ENCODE measurements at places on chromosomes 7 and 10.

- no peak for DNase-seq
These were observed 145.6 kb downstream of the EXOC4 start for GRCh38 chr7:133398506-133398905.

GRCh38 chr7:152663148-152663740 is 12.7 kb downstream of the XRCC2 start:
- no peak for DNase-seq

- DNase-seq = no peak
These were observed 37.1 kb downstream of the ELMO1 start for GRCh38 chr7:37411444-37412034.

DNA sequence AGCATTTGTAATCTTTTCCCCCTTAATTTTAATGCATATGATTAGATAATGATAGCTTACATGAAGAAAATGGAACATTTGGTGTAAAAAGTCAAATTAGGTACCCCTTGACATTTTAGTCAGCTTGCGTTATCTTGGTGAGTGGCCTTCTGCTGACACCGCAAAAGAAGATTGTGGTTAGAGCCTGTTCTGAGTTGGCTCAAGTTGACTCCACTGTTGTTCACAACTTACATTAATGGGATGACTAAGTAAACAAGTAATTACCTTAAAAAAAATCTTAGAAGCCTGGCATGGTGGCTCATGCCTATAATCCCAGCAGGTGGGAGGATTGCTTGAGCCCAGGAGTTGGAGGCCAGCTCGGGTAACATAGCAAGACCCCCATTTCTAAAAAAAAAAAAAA is 24.2 kb downstream of the TRRAP start:
- DNase-seq = no peak

GRCh38 chr7:134954197-134955082 is 31.9 kb upstream of the AGBL3 start:
- peak; percentile 62 for DNase-seq

DNA sequence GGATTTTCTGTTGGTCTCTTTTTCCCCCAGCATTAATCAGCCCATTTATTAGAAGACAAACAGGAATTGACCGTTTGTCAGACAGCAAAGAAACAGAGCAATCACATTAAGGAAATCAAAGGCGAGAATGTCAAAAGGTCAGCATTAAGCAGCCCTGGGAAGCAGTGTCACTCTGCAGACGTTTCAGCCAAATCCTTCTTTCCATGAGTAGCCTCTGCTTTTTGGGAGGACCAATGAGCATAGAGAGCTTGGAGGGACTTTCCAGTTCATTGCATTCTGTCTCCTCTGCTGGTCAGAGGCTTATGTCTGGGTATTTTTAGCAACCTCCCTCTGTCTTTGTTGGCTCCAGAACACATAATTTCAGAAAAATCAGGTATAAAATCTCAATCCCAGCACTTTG is 481.4 kb downstream of the GALNT17 start:
- no peak for DNase-seq

DNA sequence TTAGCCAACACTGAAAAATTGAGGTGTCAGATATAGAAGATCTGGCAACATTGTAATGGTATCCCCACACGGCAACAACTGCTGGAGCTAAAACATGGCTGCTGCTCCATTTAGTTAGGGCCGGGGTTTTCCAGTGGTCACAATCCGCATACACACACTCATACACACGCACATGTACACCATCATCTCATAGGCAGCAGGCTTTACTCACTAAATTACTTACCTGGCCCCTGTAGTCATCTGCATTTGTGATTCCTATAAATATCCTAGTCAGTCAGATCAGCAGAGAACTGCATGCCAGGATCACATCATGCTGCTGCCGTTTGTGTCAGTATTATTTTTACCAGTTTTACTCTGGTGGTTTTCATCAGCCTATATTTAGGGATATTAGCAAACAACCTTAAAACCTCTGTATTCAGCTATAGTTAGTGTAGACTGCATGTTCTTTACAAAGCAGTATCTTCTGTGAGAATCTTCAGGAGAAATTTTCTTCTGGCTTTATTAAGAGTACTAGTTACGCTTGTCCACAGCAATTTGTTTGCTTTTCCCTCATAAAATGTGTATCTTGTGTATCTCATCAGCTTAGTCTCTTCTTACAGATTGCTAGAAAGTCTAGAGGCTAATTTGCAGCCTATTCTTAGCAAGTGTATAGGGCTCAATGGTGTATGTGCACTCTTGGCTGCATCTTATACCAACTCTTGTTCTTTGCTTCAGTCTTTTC is 38.3 kb upstream of the PTPN12 start:
- DNase-seq = no peak

- no peak for DNase-seq
These were observed 167.3 kb upstream of the MYO3A start for GRCh38 chr10:25766687-25767221.

- no peak for DNase-seq
These were observed 4.5 kb upstream of the MGAM start for GRCh38 chr7:141991140-141991539.

DNA sequence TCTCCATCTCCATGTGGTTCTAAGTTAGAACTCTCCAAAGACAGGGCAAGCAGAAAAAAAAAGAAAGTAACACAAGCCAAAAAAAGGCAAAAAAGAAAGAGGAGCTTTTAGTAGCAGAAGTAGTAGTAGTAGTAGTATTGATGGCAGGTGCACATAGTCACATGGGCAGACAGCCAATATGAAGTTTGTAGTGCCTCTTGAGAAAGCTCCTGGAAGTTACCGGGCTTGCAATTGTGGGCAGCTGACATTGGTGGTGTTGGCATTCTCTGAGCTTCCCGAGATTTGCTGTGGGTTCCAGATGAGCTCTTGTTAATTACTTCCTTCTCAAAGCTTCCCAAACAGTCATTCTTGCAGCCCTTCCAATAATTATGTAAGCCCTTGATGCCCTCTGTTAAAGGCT is 1128.5 kb downstream of the TYW1 start:
- no peak for DNase-seq

- no peak for DNase-seq
These were observed 139.5 kb upstream of the FZD8 start for GRCh38 chr10:35781643-35782035.

GRCh38 chr7:2100278-2101208 is 132.2 kb downstream of the MAD1L1 start:
- no peak for DNase-seq

DNA sequence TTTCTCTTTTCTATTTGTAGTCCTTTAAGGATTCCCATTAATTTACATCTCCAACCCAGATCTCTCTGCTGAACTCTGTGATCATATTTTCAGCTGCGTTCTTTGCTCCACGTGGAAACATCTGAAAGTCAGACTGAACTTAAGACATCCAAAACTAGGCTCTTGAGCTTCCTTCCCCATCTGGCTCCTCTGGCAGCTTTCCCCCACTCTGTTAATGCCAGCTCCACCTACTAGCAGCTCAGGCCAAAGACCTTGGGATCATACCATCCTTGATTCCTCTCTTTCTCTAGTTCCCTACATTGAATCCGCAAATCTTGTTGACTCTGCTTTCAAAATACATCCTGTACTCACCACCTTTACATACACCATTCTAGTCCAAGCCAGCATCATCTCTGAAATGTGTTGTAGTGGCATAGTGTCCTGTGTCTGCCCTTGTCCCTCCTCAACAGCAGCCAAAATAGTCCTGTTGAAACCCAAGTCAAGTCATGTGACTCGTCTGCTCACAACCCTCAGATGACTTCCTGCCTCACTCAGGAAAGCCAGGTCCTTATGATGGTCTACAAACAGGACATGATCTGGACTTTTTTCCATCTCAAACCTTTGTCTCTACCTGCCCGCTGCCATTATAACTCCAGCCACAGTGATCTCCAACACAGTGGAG is 7.0 kb downstream of the REEP3 start:
- no peak for DNase-seq

GRCh38 chr10:15439341-15439842 is 68.3 kb upstream of the FAM171A1 start:
- DNase-seq = no peak

GRCh38 chr10:72353965-72354355 is 759 bp downstream of the DNAJB12 start:
- DNase-seq = no peak

GRCh38 chr10:43091846-43092245 is 15.0 kb downstream of the RET start:
- no peak for DNase-seq

GRCh38 chr10:49488056-49488717 is 50.7 kb downstream of the ERCC6 start:
- no peak for DNase-seq

DNA sequence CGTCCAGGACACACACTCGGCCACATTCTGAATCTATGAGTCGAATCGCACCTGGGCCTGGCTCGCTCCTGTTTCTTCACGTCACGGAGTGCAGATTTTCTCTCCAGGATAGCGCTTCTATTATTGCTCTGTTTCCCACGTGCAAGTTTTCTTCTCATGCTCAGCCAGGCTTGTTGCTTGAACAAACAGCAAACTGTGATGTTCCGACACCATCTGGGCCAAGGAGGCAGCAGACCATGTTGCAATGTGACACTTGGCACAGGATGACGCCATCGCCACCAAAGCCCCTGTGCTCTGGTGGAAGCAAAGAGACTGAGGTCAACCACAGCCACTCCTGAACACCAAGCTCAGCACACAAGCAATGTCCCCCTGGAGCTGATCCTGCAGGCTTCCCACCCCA is 507.1 kb upstream of the ADARB2 start:
- no peak for DNase-seq

DNA sequence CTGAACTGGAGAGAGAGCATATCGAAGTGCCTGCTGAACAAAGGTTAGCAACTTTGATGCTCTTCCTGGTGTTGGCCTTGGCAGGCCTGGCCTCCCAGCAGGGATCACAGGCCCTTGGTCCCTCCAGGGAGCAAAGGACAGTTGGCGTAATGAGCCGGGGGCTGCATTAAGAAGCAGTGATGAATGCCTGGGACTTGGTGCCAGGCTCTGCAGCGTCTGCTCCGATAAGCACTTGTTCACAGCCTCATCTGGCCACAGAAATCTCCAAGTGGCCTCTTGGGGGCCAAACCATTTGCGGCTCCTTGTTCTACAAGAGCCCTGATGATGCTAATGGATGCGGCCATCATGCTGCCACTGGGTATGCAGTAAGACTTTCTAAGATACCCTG is 31.8 kb downstream of the CRHR2 start:
- DNase-seq = no peak

GRCh38 chr7:139959285-139959628 is 103.5 kb downstream of the PARP12 start:
- no peak for DNase-seq

DNA sequence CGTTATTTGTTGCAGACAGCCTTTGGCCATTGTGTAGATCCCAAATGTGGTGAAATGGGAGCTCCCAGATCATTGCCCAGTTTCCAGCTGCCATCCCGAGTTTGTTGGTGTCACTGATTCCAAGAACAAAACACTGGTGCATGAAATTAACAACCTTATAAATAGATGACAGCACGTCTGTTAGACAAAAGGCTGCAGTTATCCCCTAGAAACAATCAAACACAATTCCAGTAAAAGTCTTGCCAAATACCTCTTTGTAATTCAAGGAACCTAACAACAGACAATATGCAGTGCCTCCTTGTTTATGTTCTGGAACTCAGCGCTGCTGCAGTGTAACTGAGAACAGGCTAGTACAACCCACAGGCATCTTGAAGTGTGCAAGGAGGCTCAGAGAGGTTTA is 404.5 kb downstream of the PAXIP1 start:
- DNase-seq = no peak

DNA sequence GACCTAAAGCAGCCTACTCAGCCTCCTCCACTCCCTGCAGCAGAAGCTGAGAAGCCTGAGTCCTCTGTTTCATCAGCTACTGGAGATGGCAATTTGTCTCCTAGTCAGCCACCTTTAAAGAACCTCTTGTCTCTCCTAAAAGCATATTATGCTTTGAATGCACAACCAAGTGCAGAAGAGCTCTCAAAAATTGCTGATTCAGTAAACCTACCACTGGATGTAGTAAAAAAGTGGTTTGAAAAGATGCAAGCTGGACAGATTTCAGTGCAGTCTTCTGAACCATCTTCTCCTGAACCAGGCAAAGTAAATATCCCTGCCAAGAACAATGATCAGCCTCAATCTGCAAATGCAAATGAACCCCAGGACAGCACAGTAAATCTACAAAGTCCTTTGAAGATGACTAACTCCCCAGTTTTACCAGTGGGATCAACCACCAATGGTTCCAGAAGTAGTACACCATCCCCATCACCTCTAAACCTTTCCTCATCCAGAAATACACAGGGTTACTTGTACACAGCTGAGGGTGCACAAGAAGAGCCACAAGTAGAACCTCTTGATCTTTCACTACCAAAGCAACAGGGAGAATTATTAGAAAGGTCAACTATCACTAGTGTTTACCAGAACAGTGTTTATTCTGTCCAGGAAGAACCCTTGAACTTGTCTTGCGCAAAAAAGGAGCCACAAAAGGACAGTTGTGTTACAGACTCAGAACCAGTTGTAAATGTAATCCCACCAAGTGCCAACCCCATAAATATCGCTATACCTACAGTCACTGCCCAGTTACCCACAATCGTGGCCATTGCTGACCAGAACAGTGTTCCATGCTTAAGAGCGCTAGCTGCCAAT is 202.2 kb downstream of the ZEB1 start:
- no peak for DNase-seq

DNA sequence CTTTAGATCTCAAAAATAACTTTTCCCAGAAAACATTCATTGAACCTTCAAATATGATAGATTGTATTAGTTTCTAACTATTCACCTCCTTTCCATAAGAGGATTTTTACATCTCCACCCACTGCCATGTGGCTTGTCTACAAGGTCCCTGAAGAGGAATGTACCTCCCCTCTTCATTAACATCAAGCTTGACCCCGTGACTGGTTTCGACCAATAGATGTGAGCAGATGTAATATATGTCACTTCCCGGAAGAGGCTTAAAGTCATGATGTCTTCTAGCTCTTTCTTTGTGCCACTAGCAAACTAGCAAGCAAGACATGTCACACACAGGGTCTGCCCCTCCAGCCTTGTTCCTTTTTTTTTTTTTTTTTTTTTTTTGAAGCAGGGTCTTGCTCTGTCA is 6.9 kb downstream of the BAZ1B start:
- no peak for DNase-seq

GRCh38 chr7:80078159-80078731 is 56.4 kb upstream of the GNAI1 start:
- no peak for DNase-seq

- DNase-seq = no peak
These were observed 331.4 kb upstream of the TMEM229A start for GRCh38 chr7:124364283-124364682.

DNA sequence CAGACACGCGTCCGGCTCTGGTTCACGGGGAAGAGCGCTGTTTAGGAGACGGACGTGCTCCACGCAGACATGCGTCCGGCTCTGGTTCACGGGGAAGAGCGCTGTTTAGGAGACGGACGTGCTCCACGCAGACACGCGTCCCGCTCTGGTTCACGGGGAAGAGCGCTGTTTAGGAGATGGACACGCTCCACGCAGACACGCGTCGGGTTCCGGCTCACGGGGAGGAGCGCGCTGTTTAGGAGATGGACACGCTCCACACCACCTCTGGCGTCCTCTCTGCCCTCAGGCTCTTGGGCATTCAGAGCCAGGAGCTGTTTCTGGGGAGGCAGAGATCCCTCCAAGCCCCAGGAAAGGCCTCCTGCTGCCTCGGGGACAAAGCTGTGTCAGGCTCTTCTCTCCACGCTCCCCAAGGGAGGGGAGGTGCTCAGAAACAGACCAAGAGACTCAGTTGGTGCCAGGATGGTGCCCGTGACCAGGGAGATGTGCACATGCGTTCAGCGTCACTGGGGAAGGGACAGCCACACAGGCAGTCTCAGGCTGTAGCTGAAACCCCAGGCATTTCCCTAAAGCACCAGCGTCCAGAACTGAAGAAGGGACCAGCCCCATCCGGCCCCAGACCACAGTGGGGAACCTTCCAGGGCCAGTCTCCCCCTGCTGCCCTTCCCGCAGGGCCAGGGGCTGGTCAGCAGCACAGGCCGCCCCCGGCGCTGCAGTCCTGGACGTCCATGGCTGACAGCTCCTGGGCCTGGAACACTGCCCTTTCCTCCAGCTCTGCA is 175.6 kb downstream of the ELFN1 start:
- no peak for DNase-seq
